Stimulated activated CD4-positive, alpha-beta T cell treated with anti-CD3 and anti-CD28 coated beads, TNF-alpha, amount 100 ng/mL, for 4 hours (primary cell): ENCODE measurements at places on chromosomes 3 and 15.

GRCh38 chr3:109387201-109387600, 49.9 kb upstream of the DPPA4 start:
- DNase-seq: no peak

DNA sequence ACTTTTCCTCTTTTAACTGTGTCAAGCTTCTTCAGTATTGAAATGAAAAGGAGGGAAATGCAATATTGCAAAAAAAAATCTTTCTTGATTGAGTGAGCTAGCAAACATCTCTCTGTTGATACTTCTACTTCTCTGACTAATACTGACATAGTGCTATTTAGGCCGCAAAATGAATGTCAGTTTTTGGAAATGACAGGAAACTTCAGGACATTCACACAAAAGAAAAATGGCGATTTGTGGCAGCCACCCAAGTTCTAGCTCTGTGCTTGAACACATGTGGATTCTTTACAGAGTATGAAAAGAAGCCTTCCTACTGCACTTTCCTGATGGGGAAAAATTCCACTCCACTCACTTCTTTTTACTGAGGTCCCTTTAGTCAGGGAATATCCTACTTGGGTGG, 486.8 kb upstream of the ALCAM start:
- DNase-seq: no peak

DNA sequence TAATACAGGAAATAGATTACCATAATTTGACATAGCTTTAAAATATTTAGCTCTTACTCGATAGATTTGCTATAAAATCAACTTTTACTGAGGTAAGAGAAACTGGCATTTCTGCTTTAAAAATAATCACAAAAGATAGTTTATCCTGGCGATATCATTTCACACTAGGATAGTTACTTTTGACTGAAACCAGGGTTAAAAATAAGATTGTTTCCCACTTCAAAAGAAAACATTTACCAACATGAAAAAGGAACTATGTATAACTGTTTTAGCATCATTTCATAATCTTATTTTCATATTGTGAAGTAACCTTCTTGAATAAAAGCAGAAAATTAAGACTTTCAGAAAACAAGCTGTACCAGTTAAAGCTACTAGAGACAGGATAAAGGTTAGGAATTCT, 15.3 kb downstream of the PSMD6 start:
- DNase-seq: no peak

- no peak for DNase-seq
These were observed 169.5 kb downstream of the ATP10A start for GRCh38 chr15:25693321-25694238.

GRCh38 chr3:106172780-106173179, 304.0 kb upstream of the CBLB start:
- no peak for DNase-seq

GRCh38 chr3:65672871-65673815, 365.6 kb downstream of the MAGI1 start:
- DNase-seq: no peak

DNA sequence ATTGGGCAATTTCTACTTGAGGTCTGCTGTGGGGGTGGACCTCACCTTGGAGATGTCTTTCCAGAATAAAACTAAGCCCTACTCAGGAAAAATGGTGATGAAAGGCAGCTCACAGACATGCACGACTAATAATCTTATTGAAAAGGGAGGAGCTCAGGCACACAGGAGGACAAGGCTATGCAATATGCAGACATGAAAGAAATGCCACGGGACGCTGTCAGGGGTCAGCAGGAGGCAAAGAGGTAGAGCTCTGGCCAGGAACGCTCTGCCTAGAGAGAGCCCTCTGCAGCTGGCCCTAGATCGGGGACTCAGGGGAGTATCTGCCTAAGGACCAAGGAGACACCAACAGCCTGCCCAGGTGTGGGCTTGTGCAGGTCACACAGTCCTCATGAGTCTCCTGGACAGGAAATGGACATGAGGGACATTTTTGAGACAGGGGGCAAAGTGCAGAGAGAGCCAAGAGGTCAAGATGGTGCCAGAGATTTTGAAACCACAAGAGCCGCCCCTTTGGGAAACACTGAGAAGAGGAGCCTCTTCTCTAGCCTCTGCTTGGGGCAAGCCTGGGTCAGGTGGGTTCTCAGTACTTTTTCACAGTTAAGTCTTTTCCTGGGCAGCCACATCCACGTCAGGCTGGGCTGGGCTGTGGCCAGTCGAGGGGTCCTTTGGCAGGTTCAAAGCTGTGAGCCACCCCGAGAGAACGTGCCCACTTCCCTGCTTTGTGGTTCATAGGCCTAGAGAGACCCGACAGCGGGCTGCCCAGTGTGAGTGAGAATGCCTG, 23.2 kb downstream of the EAF1 start:
- DNase-seq: no peak

GRCh38 chr3:192597506-192597905, 129.8 kb downstream of the FGF12 start:
- no peak for DNase-seq

DNA sequence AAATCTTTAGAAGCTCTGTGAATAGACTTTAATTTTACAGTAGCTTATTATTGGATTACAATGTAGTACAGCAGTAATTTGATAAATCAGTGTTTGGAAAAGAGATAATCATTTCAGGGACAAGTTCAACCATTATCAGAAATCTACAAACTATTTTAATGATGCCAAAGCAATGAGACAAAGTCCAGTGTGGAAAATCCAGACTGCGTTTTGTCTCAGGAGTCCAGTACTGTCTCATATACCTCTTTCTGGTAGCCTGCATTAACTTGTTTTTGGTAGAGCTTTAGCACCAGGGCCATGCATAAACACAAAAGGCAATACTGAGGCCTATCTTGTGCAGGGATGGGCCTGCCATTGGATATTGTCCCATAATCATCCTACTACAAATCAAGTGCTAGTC, 19.7 kb downstream of the ACKR4 start:
- no peak for DNase-seq

GRCh38 chr15:83178390-83178789, 29.2 kb downstream of the HDGFL3 start:
- DNase-seq: no peak

DNA sequence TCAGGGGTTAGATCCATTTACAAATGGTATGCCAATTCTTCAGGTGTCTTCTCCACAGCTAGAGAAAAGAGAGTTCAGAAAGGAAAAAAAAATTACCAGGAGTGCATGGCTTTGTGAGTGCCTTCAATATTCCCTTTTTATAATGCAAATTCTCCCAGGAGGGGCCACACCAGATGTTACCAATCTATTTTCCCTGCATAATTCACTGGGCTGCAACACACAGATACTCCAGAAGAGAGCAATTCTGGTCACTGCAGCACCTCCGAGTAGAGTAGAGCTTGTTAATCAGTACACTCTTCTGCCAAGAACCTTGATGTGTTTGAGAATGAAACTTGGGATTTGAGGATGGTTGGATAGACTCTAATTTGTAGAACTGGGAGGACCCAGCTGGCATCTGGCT, 80.7 kb upstream of the SPRED1 start:
- DNase-seq: no peak

DNA sequence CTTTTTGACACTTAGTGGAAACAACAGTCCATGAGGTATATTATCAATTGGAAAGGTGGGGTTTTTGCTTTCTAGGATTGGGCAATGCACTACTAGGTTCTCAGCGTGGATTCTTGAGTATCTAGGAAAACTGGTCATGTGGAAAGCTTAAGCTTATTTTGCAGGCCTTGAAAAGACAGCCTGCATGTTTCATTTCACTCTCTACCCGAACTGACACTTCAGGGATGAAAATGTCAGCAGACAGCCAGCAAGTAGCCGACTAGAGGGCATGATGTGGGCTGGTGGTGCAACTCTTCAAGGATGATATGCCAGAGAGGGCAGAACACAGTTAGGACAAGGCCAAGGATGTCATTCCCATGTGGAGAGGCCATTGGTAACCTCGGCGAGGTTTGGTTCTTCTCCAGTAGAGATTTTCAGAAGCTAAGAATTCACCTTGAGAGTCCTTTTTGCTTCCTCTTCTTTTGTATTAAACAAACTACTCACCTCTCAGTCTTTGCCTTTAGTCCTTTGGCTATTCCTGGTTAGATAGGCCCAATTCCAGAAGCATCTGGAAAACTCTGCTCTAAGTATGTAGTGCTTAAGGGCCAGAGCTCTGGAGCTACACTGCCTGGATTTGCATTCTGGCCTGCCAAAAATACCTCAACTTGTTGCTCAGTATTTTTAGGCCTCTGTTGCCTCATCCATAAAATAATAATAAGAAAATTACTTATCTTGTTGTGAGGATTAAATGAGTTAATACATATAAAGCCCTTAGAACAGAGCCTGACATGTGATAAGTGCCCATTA, 17.9 kb downstream of the LPP start:
- no peak for DNase-seq

GRCh38 chr15:25239471-25240345, 199.1 kb downstream of the UBE3A start:
- no peak for DNase-seq

DNA sequence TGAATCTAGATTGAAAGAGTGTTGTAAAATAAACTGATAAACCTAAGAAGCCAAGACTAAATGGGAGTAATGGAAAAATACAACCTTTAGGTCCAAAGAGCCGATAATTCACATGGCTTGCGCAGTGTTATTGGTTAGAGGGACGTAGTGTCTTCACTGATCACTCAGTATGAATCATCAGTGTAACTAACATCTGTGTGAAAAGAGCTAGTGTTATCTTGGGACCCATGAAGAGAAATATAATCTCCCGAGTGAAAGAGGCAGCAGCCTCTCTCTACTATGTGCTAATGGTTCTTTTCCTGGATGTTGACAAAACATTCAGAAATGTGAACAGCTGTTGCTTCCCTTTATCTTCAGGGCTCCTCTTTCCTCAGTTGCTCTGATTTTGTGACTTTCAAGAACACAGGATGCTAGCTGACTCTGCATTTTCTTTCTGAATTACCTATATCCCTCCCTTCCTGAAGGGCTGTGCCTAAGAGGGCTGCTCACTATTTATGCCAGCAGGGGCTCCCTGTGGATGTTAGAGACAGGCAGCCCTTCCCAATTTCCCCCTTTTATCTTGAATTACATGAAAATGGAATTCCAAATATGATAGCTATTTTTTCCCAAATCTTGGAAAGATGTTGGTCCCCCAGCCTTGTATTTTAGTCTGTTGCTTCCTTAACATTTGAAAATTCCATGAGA, 128.8 kb downstream of the GRM7 start:
- no peak for DNase-seq

GRCh38 chr3:43641306-43642114, 19.7 kb upstream of the ANO10 start:
- DNase-seq: no peak

- no peak for DNase-seq
These were observed 129.8 kb downstream of the NR1I2 start for GRCh38 chr3:119911748-119912147.

DNA sequence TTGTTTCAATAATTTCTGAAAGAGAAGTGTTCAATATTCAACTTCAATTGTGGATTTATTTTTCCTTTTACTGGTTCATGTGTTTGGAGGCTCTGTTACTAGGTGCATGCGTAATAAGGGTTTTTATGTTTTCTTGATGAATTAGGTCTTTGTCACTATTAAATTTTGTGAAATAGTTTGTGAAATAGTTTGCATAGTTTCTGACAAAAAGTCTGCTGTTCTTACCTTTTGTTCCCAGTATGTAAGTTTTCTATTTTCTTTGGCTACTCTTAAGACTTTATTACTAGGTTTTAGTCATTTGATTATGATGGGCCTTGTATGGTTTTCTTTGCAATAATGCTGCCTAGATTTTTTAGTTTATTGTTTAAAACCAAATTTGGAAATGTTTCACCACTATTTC, 38.0 kb downstream of the MEF2A start:
- no peak for DNase-seq

GRCh38 chr15:85408270-85408746, 27.9 kb downstream of the AKAP13 start:
- no peak for DNase-seq

DNA sequence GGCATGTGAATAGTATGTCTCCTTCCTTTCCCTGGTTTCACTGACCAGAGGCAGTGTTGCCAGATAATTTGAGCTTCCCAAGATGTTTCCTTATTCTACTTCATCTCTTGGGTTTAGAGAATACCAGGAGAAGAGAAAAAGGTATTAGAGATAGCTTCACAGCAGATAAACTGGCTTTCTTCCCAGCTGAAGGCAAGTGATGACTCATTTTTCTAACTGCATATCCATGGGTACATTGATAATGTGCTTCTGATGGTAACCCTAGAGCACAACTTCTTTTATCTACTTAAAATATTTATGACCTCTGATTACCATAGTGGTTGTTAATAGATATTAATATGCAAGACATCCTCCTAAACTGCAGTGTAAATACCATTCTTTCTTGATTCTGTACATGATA, 34.6 kb upstream of the CMTM8 start:
- no peak for DNase-seq

GRCh38 chr15:63538876-63539275, 34.5 kb downstream of the USP3 start:
- DNase-seq: no peak

GRCh38 chr3:16052964-16053363, 121.5 kb upstream of the GALNT15 start:
- DNase-seq: no peak

GRCh38 chr15:67564021-67564967, 21.8 kb downstream of the MAP2K5 start:
- DNase-seq: no peak

DNA sequence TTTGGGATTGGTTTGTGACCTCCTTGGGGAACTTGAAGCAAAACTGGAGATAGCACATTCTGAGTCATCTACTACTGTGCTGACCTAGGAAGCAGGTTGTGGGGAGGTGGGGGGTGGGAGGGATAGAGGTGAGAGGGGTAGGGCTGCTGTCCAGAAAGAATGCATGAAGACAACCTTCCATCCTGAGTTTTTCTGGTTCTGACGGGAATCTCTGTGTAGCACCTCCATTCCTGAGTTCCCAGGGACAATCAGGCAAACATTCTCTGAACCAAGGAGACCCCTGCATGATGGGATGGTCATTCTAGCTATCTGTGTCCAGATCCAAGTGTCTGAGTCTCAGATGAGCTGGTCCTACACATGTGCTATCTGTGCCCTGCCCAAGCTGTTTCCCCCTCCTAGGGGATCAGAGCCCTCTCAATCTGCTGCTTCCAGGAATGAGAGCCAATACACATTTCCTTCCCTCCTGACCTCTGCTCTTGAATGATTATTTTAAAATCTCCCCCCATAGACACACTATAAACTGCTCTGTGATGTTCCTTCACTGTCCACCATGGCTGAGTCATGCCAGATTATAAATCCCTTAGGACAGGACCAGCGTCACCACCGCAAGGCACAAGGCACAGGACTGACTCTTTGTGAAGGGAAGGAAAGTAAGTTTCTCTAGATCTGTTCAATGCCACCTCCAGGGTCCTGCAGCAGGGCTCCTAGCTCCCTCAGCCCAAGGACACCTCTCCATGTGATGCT, 2.2 kb upstream of the CD276 start:
- DNase-seq: no peak

GRCh38 chr15:85642693-85643066, 152.0 kb downstream of the KLHL25 start:
- no peak for DNase-seq
